CD4-positive, CD25-positive, alpha-beta regulatory T cell (primary cell): ENCODE measurements at places on chromosomes 5 and 9. TPM values are rescaled to one million over a fixed set of nuclear protein-coding genes. Genes with fewer than 3 reads are reported as not detected.

GRCh38 chr9:34985311-34985899 is 4.1 kb upstream of the DNAJB5 start:
- peak; percentile 26 for DNase-seq

GRCh38 chr5:151058891-151059489 is 21.8 kb downstream of the TNIP1 start:
- no peak for DNase-seq

- DNase-seq, result no peak
Observed at GRCh38 chr5:135203593-135204036, 169.6 kb upstream of the PITX1 start.

DNA sequence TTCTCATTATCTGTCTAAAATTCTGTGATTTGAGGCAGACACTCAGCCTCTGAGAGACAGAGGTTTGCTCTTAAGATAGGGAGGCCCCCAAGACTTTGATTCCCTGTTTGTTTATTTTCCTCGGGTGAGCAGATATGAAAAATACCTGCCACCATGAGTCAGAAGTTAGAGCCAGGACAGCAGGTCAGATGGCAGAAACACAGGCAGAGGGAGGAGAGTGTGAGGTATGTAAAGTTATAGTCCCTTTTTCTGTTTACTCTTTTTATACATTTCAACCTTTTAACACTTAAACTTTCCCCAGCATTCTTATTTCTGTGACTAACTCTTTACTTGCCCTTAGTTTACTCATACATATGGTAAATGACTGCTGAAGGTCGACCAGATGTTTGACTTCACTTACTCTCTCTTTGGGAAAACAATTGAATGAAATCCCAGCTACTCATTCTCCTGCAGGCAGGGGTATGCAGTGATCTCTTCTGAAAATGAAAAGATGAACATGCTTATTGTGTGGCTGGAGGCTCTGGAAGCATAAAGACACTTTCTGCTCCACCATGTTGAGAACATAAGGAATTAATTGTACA is 383.8 kb downstream of the NTRK2 start:
- no peak for DNase-seq

- DNase-seq, result no peak
Observed at GRCh38 chr5:10600626-10601245, 36.9 kb downstream of the ANKRD33B start.

DNA sequence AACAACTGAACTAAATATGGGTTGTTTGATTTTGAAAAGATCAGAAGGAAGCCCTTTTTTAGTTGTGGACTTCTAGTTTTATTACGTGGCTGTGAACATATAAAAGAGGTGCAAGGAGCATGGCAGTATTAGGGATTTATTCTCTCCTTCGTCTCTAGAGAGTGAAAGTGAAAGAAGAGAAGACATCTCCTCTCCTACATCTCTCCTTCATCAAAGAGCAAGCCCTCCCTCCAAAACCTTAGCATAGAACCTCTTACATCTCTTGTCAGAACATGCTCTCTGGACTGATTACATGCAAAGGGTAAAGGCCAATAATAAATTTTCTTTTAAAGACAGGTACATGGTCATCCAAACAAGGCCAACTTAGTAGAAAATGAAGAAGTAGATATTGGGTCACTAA is 184.3 kb upstream of the IRX1 start:
- no peak for DNase-seq

GRCh38 chr9:136349546-136349945 is 14.0 kb downstream of the DNLZ start:
- DNase-seq, result no peak

DNA sequence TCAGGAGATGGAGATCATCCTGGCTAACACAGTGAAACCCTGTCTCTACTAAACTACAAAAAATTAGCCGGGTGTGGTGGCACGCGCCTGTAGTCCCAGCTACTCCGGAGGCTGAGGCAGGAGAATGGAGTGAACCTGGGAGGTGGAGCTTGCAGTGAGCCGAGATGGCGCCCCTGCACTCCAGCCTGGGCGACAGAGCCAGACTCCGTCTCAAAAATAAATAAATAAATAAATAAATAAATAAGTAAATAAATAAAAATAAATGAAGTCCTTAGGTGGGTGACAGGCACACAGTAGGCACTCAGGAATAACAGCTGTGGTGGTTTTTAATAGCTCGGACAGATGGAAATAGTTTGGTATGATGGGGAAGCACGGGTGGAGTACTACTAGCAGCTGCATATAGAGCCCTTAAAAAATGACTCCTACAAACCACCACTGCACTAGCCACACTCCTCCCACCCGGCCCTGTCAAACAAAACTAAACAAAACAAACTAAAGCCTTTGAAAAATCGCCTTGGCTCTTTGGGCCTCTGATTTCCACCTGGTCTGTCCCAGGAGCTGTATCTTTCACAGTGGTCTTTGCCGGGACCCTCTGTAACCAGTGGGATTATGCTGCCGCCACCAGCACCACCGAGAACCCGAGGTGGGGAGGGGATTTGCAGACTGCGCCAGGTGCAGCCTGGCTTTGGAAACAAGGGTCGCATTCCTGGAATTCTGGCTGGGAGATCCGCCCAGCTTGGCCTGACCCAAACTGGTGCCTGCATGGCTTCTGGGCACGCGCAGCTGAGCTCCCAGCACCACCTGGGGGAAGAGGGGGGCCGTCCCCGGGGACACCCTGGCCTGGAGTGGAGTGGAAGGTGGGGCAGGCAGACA is 5.1 kb upstream of the WDR5 start:
- no peak for DNase-seq

DNA sequence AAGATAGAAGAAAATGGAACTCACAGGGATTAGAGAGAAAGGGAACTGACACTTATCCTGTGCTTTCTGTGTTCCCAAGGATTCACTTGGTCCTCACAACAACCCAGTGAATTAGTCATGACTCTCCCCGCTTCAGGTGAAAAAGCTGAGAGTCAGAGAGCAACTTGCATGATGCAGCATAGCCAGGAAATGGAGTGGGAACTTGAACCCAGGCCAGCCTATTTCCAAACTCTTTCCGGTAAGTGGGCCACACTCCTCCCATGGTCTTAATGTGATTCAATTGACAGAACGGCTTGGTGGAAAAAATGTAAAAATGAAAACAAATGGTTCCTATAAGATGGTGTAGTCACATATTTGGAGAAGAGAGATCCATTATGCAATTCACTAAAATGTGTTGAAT is 45.9 kb upstream of the CEMIP2 start:
- DNase-seq, result no peak

- DNase-seq, result no peak
Observed at GRCh38 chr5:24364711-24365110, 280.1 kb downstream of the CDH10 start.

DNA sequence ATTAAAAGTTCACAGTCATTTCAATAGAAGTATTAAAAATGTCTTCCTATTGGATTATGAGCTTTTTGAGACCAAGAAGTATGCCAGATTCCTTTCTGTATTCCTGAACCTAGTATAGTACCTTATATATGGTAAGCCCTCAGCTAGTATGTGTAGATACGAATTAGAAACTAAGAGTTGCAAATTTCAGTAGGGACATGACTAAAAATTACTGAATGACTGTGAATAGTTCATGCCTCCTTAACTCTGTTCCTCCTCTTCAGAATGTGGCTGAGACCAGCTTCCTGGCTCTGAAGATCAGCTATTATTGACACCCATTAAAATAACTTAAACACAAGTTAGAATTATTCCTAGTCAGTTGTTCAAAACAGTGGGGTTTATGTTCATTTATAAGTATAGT is 19.7 kb downstream of the KDM3B start:
- no peak for DNase-seq

DNA sequence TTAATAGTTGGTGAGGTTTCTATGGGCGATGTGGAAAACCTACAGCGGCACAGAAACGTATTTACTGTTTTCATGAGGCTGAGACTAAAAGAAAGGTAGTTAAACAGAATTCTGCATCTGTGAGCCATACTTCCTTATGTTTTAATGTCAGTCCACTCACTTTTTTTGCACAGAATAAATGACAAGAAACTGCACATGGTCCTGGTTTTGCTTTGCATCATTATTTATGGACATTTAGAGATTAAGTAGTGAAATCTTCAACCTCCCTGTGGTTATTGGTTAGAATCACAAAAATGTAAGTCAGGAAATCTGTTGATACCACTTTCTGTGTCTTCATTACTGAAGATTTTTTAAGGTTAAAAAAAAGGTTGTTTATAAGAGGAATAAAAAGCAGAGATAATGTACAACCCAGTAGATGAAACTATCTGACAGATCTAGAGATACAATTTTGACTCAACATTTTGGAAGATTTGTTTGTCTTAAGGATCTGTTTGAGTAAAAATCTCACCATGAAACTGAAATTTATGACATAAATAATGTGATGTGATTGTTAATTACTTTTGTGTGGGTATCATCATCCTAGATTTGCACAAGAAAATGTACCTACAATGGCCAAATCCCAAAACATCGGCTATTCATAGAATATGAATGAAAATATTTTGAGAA is 2.4 kb downstream of the PRR16 start:
- no peak for DNase-seq

- no peak for DNase-seq
Observed at GRCh38 chr9:89793551-89793950, 188.7 kb downstream of the GADD45G start.

DNA sequence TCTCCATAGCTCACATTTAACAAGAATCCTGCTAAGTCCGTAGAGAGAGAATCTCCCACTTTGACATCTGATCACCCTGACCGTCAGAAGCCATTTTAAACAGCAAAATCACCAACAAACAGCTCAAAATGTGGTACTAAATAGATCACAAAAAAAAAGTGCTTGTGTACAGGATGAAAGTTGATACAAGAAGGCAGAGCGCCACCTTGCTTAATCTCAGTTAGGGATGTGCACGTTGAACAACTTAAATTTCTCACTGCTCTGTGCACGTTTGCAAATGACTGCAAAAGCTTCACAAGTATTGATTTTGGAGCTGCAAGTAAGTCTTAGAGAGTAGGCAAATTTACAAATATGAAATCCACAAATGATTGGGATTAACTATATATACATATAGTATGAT is 63.1 kb upstream of the NREP start:
- DNase-seq, result no peak

- no peak for DNase-seq
Observed at GRCh38 chr9:134372581-134373267, 46.5 kb downstream of the RXRA start.

GRCh38 chr5:761854-762710 is 22.4 kb downstream of the ZDHHC11B start:
- DNase-seq, result no peak

DNA sequence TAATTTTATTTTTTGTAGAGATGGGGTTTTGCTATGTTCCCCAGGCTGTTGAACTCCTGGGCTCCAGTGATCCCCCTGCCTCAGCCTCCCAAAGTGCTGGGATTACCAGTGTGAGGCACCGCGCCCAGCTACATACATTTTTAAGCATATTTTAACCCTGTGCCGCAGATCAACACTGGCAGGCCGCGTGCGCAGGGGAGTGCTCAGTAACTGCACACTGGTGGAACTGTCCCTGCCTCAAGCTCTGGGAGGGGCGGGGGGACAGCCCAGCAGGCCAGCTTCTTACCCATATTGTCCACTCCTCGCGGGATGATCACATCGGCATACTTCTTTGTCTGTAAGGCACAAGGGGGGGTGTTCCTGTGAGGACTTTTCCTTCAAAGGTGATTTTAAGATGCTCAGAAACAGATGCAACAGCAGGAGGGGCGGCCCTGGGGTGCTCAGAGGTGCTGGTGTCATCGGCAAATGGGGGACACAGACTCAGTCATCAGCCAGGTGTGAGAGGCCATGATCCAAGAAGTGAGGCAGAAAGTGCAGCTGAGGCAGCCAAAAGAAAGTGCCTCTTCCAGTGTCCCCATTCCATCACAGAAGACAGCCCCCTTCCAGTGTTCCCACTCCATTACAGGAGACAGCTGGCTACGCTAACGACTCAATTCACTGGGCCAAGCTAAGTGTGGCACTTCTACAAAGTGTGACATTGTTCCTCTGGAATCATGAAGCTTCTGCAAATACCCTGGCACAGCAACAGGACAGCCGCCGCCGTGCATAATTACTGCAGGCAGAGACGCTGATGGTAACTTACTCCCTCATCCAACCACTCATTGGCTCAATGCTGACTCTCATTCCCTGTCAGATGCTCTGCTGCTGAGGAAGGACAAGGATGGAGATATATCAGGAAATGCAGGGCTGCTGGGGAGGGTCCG is 5.2 kb downstream of the UCK1 start:
- DNase-seq, result no peak

DNA sequence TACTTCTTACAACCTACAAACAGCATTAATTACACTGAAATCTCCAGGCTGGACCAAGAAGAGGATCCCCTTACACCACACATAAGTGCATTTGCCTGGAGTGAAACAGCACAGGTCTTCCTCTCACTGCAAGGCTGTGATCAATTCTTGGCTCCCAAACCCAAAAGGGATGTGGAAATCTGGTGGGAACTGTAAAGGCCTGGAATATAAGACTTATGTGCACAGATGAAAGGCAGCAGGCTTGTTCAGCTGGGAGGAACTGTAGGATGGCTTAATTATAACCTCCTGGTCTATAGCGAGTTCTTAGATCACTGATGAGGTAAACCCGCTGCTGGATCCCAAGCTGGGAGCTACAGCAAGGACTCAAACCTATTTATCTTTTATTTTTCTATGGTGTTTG is 182.9 kb upstream of the TNC start:
- DNase-seq, result no peak

FAXDC2 gene
- 4.0 TPM for total RNA-seq

PLAC8L1 gene
- 0.67 TPM for total RNA-seq

PCDHB8 gene
- not detected for total RNA-seq

PCDHA1 gene
- not detected for total RNA-seq

IFNA8 gene
- total RNA-seq, result not detected

QRFP gene
- not detected for total RNA-seq

ANKDD1B gene
- total RNA-seq, result 0.69 TPM

C5orf58 gene
- total RNA-seq, result not detected
